ENCODE measurements at places on chromosomes 12 and 14.

DNA sequence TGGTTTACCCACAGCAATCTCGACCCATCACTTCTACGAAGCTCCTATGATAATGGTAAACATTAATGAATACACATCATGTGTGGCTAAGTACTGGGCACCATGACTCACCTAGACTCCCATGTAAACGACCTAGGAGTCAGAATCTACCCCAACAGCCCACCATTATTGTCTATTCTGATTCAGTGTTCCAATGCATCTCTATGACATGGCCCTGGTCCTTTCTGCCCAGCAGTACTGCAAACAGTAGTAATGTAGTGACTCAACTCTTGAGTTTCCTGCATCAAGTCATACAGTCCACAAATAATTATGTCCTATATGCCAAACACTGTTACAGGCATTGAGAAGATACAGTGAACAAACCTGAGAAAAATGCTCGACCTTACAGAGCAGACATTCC lies 14.6 kb downstream of the GTF2A1 start:
- no peak for DNase-seq

- DNase-seq: no peak
These were observed 6.8 kb upstream of the CCDC177 start for GRCh38 chr14:69581316-69581935.

DNA sequence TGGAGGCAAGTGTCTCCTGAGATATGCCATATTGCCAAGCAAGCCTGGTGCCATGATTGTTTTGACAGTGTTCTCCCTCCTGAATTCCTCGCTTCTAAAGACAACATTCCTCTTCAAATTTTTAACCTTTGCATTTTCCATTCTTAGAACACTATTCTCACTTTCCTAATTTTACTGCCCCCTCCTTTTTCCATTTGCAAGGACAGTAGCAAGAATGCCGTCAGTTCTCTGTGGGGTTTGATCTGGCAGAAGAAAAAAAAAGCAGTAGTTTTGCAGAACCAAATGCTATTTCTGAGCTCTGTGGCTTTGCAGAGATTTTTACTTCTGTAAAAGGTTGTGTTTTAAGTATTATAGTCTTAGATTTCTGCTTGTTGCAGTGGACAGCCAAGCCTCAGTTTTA lies 295.2 kb downstream of the NUAK1 start:
- DNase-seq: no peak

DNA sequence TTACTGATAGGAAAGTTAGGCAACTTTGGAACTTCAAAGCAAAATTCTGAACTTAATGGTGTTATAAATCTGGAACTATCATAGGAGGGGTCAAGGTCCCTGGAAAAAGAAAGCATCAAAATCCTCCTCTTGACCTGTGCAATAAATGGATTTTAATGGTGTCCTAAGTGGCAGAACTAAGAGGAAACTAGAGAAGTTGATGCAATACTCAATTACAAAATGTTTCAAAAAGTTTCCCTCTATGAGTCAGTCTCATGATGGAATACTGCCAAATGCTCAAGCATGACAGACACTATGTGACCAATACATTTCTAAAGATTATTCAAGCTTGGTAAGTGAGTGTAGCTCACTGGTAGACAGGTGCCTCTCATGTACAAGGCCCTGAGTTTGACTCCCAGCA lies 47.7 kb upstream of the ERGIC2 start:
- no peak for DNase-seq

GRCh38 chr12:50580436-50580835 lies 75.7 kb downstream of the DIP2B start:
- DNase-seq: no peak

DNA sequence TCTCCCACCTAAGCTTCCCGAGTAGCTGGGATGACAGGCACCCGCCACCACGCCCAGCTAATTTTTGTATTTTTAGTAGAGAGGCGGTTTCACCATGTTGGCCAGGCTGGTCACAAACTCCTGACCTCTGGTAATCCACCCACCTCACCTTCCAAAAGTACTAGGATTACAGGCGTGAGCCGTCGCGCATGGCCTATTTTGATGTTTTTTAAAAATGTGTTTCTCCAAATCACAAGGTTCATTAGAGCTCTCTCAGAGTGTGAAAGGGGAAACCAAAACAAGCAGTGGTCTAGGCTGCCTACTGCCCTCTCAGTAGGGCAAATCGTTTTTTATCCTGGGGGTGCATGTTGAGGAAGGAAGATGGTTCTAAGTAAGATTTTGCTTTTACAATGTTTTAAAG lies 211.5 kb downstream of the PIK3C2G start:
- no peak for DNase-seq

GRCh38 chr14:87306409-87307168 lies 686.4 kb downstream of the GALC start:
- no peak for DNase-seq

DNA sequence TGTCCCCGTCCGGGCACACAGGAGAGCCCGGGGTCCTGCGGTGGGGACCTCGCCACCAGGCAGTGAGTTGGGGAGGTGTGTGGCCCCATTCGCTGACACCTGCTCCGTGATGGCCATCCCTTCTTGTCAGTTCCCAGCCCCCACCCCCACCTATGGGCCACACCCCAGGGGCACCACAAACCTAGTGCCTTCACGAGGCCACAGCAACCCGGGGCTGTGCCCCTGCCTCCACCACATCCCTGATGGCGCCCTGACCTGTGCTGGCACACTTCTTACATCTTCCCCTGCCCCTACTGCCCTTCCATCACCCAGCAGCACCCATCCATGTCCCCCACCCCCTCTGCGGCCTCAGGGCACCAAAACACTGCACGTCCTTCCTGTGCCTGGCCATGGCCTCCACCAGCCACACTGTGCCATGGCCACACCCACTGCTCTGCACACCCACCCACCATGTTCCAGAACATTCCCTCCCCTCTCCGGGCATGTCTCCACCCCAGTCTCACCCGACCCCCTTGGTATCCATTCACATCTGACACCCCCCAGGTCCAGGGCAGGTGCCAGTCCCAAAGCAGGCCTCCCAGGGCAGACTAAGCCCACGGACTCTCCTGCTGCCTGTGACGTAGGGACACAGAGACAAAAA lies 24.4 kb downstream of the JAG2 start:
- DNase-seq: no peak

- peak; percentile 93 for DNase-seq
These were observed at the start of gene GAPDH for GRCh38 chr12:6533923-6534694. Gene GAPDH, plus strand, starts transcription at chr12:6534517. Its CDS starts 316 bp downstream, at chr12:6534833.

DNA sequence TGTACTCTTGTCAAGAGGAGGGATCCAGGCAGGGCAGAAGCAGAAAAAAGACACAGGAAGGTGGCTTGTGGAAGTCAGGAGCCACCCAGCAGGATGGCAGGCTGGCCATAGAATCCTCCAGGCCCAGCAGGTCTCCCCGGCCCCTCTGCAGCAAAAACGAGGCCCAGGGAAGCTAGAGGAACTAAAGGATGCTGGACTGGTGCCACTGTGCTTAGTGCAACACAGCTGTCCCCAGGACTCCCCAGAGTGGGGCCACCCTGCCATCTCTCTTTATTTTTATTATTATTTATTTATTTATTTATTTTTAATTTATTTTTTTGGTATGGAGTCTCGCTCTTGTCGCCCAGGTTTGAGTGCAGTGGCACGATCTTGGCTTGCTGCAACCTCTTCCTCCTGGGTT lies 54.1 kb downstream of the PITPNM2 start:
- no peak for DNase-seq

DNA sequence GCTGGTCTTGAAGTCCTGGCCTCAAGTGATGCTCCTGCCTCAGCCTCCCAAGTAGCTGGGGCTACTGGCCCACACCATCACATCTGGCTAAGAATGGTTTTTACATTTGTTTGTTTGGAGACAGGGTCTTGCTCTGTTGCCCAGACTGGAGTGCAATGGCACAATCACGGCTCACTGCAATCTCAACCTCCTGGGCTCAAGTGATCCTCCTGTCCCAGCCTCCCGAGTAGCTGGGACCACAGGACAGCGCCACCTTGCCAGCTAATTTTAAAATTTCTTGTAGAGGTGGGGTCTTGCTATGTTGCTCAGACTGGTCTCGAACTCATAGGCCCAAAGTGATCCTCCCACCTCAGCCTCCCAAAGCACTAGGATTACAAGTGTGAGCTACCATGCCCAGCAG lies 28.6 kb upstream of the TSPAN9 start:
- no peak for DNase-seq

GRCh38 chr12:28294300-28294699 lies 104.0 kb downstream of the CCDC91 start:
- DNase-seq: no peak

GRCh38 chr12:57154804-57155434 lies 7.5 kb upstream of the LRP1-AS start:
- no peak for DNase-seq

GRCh38 chr14:30312214-30312613 lies 246.7 kb upstream of the G2E3 start:
- no peak for DNase-seq

DNA sequence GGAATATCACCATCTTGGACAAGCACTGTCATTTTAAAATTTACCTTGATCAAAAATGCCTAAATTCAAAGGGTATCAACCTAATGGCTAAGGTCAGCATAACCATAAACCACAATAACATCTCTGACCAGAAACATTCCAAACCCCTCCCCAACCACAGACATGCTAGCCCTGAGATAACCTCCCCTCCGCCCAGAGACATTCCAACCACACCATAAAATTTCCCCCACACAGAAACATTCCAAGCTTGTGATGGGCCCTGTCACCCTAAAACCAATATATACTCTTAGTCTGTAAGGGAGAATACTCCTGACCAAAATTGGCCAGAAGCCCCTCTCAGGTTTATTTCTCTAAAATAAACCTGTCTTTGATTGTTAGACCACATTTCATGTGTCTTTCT lies 17.7 kb downstream of the EPYC start:
- no peak for DNase-seq

- no peak for DNase-seq
These were observed 3.1 kb upstream of the AVIL start for GRCh38 chr12:57821474-57822214.

DNA sequence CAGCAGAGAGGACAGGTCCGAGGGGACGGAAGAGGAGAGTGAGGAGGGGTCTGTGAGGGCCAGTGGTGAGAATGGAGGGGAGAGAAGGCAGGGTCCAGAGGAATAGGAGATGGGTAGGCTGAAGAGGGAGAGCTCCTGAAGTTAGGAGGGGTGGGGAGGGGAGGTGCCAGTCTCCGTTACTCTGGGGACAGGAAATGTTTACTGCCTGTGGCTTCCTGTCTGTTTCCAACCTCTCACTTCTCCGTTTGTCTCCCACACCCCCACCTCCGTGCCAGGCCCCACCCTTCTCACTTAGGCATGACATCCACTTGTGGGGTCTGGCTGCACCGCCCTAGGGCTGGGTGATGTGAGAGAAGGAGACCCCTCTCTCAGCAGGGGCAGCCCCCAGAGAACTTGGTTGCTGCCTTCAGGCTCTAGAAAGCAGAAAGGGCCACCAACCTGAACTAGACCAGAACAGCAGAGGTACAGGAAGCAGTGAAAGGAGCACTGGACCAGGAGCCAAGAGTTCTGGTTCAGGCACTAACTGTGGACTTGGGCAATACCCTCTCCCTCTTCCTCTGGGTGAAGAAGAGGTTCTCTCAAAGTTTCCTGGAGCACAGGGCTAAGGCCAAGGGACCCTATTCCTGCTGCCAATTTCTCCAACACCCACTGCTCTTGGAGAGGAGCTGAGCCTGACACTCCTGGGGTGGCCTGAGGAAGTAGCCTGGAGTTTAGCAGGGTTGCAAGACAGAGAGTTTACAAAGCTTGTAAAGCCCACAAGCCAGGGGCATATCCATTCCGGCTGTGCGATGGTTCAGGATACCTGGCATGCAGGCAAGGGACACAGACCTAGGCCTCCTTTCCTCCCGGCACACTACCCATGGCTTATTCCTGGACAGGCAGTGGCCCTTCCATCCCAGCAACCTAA lies 5.5 kb downstream of the ITGA5 start:
- peak; percentile 85 for DNase-seq

GRCh38 chr14:31172084-31172483 lies 35.5 kb downstream of the HECTD1 start:
- DNase-seq: no peak

DNA sequence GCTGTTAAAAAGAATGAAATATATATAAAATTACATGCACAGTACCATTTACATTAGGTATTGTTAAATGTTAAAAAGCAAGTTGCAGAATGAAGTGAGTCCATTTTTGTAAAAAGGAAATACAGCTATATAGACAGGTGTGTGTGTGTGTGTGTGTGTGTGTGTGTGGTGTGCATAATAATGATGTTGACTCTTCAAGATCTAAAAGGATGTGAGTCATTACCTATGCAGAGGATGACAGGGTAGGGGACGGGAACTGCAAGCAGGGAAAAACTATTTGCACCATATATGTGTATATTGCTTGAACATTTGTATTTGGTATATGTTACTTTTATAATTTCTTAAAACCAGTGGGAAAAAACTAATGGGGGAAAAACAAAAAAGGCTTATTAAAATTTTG lies 3.1 kb downstream of the C14orf39 start:
- no peak for DNase-seq

GRCh38 chr14:25122211-25122610 lies 72.3 kb upstream of the STXBP6 start:
- DNase-seq: no peak

- no peak for DNase-seq
These were observed 304.4 kb downstream of the MED13L start for GRCh38 chr12:115973066-115973465.

- no peak for DNase-seq
These were observed 137.1 kb downstream of the MON2 start for GRCh38 chr12:62603811-62604098.

GRCh38 chr12:69701826-69702225 lies 2.7 kb upstream of the BEST3 start:
- no peak for DNase-seq

- peak; percentile 92 for DNase-seq
These were observed at the start of gene TBX3 for GRCh38 chr12:114684098-114684869. Gene TBX3, minus strand, starts transcription at chr12:114684175. Its CDS starts 975 bp downstream, at chr12:114683200.

DNA sequence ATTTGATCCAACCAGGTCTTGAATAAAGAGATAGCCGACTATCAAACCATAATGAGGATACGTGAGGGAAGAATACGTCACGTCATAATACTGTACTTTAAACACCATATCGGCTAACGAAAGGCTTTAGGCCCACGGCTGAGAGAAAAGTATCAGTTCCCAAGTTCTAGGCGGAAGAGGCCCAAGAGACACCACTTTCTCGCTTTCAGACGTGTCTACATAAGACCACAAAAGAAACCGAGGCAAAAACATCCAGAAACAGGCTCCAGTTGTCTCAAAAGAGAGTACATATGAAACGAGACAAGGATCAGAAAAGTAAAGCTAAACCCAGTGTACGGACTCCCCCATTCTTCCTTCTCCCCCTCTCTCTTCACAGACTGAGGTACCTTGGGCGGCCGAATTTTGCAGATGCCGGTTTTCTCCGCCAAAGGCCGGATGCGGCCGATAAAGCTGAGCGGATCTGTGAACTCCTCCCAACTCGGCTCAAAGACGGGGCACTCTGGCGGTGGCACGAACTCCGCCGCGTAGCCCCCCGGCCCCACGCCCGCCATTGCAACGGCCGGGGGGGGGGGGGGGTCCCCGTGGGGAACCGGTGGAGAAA lies 479 bp downstream of the KDM5A start:
- DNase-seq: peak; percentile 71

DNA sequence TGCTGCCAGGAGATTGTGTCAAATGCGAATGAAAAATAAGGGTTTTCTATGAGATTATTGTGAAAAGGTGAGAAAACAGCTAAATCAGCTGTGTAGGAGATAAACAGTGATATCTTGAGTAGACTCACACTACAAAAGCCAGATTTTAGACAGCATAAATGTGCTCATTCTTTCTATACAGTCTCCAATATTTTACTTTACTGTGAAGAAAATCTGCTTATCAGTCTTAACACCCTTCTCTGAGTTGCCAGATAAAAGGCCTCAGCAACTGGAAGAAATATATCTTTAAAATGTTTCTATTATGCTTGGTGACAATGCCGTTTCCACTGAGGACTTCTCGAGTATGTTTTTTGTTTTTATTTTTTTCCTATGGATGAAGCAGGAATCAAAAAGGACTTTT lies 47.0 kb upstream of the PTCSC3 start:
- no peak for DNase-seq

GRCh38 chr12:5022025-5022424 lies 21.7 kb upstream of the KCNA5 start:
- no peak for DNase-seq

All from mucosa of descending colon (tissue), 3 donors.